Testis (tissue), 5 donors: ENCODE measurements at places on chromosomes 1 and 21. TPM values are rescaled to one million over a fixed set of nuclear protein-coding genes. Genes with fewer than 3 reads are reported as not detected.
A peak's percentile ranks its signal among the peaks of the same experiment; 100 is the strongest.

Gene FCRL2
- 0.36 TPM for polyA plus RNA-seq

Gene C1orf56
- 145 TPM for polyA plus RNA-seq

Gene DUSP23
- polyA plus RNA-seq = 26.2 TPM

Gene UMODL1
- 6.8 TPM for polyA plus RNA-seq

Gene CSF1
- 14.2 TPM for polyA plus RNA-seq

Gene TIMM17A
- polyA plus RNA-seq = 42.5 TPM

Gene TRPM2
- polyA plus RNA-seq = 4.9 TPM

Gene HFM1
- polyA plus RNA-seq = 12.6 TPM

DNA sequence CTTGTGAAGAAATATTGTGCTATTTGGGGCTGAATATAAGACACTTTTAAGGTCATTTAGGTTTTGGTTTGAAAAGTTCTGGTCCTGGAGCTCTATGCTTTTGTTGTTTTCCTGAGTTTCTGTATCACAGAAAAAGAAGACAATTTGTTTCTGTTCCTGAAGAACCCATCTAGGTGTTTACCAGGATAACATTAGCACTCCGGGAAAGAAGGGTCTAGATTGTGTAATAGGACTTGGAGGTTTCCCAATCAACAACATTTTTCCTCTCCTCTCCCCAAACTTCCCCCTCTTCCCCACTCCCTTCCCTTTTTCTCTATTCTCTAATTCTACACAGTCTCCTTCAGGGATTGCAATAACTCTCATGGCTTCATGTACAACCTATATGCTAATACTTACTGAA is 78.7 kb downstream of the PTPRC start:
- H3K4me3 ChIP-seq = no peak overlapping the region
- no peaks in the 10 kb centered on the region for H3K27me3 ChIP-seq
- H3K36me3 ChIP-seq = no peaks in the 10 kb centered on the region
- H3K27ac ChIP-seq = no peak overlapping the region
- no peak for DNase-seq

GRCh38 chr1:211589782-211590721 is 11.1 kb upstream of the SLC30A1 start:
- H3K4me1 ChIP-seq = no peaks in the 10 kb centered on the region
- H3K4me3 ChIP-seq = no peak overlapping the region
- peak overlapping the region; percentile 55 for H3K27ac ChIP-seq
- no peaks in the 10 kb centered on the region for H3K36me3 ChIP-seq
- peak; percentile 75 for DNase-seq

DNA sequence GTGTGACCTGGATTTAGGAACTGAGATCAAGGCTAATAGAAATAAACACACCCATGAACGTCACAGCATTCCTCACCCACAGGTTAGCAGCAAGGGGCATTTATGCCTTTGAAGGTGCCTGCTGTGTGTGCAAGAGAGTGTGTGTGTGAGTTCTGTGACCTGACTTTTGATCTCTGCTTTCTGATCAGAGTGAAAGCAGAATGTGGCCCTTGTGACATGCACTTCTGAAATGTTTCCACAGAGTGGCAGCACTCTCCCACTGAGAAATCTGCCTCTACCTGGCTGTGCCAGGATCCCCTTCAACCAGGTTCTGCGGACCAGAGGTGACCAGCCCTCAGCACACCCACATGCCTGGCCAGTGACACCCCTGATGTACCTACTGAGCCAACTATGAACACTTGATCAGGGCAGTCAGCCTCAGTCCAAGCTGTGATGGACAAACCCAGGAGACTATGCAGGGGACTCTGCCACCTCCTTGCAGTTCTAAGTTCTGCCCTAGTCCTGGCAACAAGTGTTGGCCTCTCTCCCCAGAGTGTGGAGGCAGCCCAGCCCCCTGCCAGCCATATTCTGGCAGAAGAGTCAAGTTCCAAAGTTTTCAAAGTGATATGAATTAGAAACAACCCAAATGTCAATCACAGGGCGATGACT is 41.0 kb downstream of the RXRG start:
- no peaks in the 10 kb centered on the region for H3K27me3 ChIP-seq
- H3K27ac ChIP-seq = no peak overlapping the region
- H3K4me3 ChIP-seq = no peak overlapping the region
- H3K36me3 ChIP-seq = no peaks in the 10 kb centered on the region

DNA sequence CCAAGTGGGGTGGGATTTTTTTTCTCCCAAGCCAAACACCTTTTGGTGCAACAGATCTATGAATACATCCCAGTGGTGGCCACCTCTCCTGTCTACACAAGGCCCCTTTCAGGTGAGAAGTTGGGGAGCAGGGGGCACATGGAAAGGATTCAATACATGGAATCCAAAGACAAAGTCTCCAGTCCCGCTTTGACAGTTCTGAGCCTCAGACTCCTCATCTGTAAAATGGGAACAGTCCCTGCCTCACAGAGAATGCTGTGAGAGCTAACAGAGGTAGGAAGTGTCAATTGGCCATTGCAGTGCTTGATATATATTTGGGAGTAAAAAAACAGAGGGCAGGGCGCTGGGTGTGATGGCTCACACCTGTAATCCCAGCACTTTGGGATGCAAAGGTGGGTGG is 26.7 kb upstream of the ZNF436 start:
- H3K27me3 ChIP-seq = no peaks in the 10 kb centered on the region
- H3K4me1 ChIP-seq = peaks cover 23% of the 10 kb centered on the region
- H3K4me3 ChIP-seq = no peak overlapping the region
- no peak for DNase-seq
- no peak overlapping the region for H3K27ac ChIP-seq
- H3K36me3 ChIP-seq = no peaks in the 10 kb centered on the region

DNA sequence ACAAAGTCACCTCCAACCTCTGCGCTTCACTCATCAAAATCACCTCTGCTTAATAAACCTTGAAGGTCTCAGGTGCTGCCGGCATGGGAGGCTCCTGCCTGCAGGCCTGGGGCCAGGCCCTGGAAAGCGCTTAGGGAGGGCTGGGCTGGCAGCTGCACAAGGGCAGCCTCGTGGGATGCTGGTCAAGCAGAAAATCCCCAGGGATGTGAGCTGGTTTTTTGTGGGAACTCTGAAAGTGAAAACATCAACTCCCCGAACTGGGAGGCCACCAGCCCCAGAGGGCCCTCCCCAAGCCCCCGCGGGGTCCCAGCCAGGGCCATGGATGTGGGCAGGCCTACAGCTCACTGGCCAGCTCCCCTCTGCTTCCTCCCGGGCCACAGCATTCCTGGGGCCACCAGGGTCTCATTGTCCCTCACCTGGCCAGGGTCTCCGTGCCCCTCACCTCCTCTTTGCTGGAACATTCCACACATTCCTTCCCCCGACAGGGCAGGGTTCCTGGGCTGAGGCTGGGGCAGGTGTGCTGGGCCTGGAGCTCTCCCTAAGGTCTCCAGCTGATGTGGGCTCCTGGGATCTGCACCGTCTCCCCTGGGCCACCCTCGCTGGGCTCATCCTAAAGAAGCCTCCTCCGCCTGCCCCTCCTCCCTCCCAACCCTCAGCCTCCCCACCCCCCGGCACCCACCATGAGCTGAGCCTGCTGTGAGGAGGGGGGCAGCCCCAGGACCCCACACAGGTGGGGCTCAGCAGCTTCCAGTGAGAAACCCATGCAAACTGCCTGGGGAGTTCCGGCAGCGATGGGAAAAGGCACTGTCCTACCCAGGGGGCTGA is 36.0 kb upstream of the POFUT2 start:
- peaks cover 32% of the 10 kb centered on the region for H3K4me1 ChIP-seq
- H3K4me3 ChIP-seq = no peak overlapping the region
- H3K36me3 ChIP-seq = no peaks in the 10 kb centered on the region
- DNase-seq = no peak
- H3K27me3 ChIP-seq = no peaks in the 10 kb centered on the region

DNA sequence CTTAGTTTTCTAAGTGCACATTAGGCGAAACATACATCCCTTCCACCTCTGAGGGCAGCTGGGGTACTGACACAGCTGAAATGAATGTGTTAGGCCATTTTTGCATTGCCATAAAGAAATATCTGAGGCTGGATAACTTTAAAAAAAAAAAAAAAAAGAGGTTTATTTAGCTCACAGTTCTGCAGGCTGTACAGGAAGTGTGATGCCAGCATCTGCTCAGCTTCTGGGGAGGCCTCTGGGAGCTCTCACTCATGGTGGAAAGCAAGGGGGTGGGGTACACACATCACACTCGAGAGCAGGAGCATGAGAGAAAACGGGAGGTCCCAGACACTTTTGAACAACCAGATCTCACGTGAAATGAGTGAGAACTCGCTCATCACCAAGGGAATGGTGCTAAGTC is 158.1 kb downstream of the PSMG1 start:
- H3K36me3 ChIP-seq = no peaks in the 10 kb centered on the region
- peaks cover 31% of the 10 kb centered on the region for H3K4me1 ChIP-seq
- H3K27me3 ChIP-seq = no peaks in the 10 kb centered on the region
- no peak for DNase-seq

DNA sequence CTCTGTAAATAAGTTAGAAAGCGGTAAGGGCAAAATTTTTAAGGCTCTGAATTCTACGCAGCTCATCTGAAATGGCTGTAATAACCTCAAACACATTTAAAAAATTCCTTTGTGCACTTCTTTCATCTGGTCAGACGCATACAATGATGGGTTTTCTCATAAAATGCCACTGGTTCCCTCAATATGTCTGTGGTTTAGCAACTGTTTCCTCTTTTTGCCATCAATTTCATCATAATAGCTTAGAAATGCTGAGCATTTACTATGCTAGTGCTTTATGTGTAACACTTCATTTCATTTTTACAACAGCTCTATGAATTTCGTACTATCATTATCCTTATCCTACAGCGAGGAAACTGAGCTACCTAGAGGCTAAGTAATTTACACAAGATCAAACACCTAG is 35.3 kb upstream of the DMRTA2 start:
- H3K36me3 ChIP-seq = no peaks in the 10 kb centered on the region
- no peak overlapping the region for H3K27ac ChIP-seq
- no peak overlapping the region for H3K4me3 ChIP-seq
- DNase-seq = no peak

- peak overlapping the region; percentile 78 for H3K27ac ChIP-seq
- peak overlapping the region; percentile 83 for H3K4me3 ChIP-seq
These were observed 20.4 kb downstream of the H3-3A start for GRCh38 chr1:226082959-226083301.

DNA sequence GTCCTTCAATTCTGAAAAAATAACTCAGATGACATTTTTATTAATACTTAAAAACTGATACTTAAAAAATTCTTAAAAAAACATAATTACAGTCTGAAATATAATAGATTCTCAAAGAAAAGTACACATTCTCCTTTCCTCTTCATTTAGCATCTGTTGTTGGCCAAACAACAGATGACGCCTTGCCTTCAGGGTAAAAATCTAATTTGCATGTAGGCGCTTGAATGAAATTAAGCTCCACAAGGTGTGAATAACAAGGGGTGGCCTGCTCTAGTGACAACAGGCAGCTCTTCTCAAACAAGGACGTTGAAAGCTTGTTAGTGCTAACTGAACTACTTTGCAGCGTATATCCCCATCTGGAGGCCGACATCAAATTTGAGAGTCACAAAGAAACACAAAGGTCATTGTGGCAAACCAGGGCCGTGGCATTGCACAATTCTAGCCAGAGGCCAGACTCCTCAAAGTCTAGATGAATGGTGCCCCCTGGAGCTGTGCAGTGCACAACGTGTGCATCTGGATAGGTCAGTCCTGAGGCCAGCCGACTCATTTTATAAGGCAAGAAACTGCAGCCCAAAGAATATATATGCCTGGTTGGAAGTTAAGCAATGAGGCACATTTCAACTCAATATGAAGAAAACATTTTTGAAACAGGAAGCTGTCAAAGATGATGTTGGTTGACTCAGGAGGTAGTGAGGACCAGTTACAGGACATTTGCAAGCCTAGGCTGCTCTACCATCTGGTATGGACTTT is 459.2 kb upstream of the RUNX1 start:
- DNase-seq = peak; percentile 49
- no peaks in the 10 kb centered on the region for H3K27me3 ChIP-seq
- H3K4me3 ChIP-seq = no peak overlapping the region

- H3K27ac ChIP-seq = no peak overlapping the region
- no peak for DNase-seq
- no peak overlapping the region for H3K4me3 ChIP-seq
These were observed 29.1 kb upstream of the SLC25A33 start for GRCh38 chr1:9510130-9510529.

GRCh38 chr1:119987112-119987511 is 82.3 kb downstream of the NOTCH2 start:
- DNase-seq = no peak
- no peak overlapping the region for H3K4me3 ChIP-seq
- no peak overlapping the region for H3K27ac ChIP-seq
- peaks cover 14% of the 10 kb centered on the region for H3K4me1 ChIP-seq
- H3K27me3 ChIP-seq = no peaks in the 10 kb centered on the region

GRCh38 chr1:38117444-38117887 is 70.9 kb upstream of the POU3F1 start:
- H3K36me3 ChIP-seq = no peaks in the 10 kb centered on the region
- peaks cover 5% of the 10 kb centered on the region for H3K4me1 ChIP-seq
- no peaks in the 10 kb centered on the region for H3K27me3 ChIP-seq

GRCh38 chr1:3763351-3764125 is 9.0 kb upstream of the SMIM1 start:
- H3K27ac ChIP-seq = no peak overlapping the region
- H3K36me3 ChIP-seq = no peaks in the 10 kb centered on the region
- no peaks in the 10 kb centered on the region for H3K4me1 ChIP-seq
- no peak for DNase-seq

DNA sequence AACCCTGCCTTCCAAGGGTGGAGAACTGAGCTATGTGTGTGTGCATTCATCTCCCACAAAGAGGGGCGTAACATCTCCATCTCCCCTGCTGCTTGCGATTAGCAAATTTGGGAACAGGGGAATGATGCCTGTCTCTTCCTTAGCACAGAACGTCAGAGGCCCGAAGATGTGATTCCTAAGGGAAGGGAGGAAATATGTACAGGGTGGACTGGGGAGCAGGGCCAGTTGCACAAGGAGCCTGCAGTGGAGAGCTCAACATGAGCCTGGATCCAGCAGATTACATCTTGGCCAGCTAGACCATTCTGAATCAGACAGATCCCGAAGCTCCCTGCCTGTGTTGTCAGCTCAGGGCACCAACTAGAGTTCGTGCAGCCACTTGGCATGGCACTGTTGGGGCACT is 118.1 kb downstream of the NGF start:
- no peak for DNase-seq
- no peaks in the 10 kb centered on the region for H3K36me3 ChIP-seq
- H3K4me3 ChIP-seq = no peak overlapping the region
- no peak overlapping the region for H3K27ac ChIP-seq

GRCh38 chr21:14675774-14676530 is 129.8 kb upstream of the SAMSN1 start:
- peak; percentile 19 for DNase-seq
- no peaks in the 10 kb centered on the region for H3K27me3 ChIP-seq
- H3K36me3 ChIP-seq = no peaks in the 10 kb centered on the region
- no peak overlapping the region for H3K27ac ChIP-seq
- no peaks in the 10 kb centered on the region for H3K4me1 ChIP-seq
